Stimulated activated CD4-positive, alpha-beta T cell treated with anti-CD3 and anti-CD28 coated beads, Interleukin-2, amount 100 ng/mL, for 4 hours (primary cell): ENCODE measurements at places on chromosomes 16 and 17.
A peak's percentile ranks its signal among the peaks of the same experiment; 100 is the strongest.

GRCh38 chr16:69831212-69832123 lies 69.3 kb downstream of the WWP2 start:
- no peak for DNase-seq

GRCh38 chr17:4739122-4740024 lies at the start of the genes CXCL16 and ZMYND15:
CXCL16 (minus strand) TSS chr17:4739928; CDS start chr17:4739339, 589 bp downstream.
ZMYND15 (plus strand) TSS chr17:4739833; CDS start chr17:4740549, 716 bp downstream.
- peak; percentile 44 for DNase-seq

DNA sequence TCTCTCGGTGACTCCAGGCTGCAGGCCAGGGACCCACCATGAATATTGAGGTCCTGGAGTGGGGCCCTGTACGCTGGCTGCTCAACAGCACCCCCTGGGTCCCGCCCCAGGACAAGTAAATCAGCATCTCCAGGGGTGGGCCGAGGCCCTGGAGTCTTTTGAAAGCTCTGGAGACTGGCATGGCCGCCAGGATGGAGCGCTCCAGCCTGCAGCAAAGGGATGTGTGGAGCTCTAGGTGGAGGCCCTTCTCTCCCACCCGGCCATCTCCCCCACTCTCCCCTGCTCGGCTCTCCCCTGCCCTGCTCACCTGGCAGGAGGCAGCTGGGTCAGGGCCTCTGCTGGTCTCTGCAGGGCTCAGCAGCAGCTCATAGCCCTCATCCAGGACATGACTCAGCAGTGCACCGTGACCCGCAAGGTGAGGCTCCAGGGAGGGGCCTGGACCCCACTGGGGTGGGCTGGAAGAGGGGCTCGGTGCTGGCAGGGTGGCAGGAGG lies 16.6 kb downstream of the SGSH start:
- DNase-seq, result no peak

GRCh38 chr17:63138713-63139112 lies 172.7 kb downstream of the TANC2 start:
- no peak for DNase-seq

GRCh38 chr16:59510008-59510424 lies 775.9 kb upstream of the GOT2 start:
- DNase-seq, result no peak

GRCh38 chr17:60971515-60972369 lies 294.1 kb downstream of the BCAS3 start:
- DNase-seq, result peak; percentile 2

DNA sequence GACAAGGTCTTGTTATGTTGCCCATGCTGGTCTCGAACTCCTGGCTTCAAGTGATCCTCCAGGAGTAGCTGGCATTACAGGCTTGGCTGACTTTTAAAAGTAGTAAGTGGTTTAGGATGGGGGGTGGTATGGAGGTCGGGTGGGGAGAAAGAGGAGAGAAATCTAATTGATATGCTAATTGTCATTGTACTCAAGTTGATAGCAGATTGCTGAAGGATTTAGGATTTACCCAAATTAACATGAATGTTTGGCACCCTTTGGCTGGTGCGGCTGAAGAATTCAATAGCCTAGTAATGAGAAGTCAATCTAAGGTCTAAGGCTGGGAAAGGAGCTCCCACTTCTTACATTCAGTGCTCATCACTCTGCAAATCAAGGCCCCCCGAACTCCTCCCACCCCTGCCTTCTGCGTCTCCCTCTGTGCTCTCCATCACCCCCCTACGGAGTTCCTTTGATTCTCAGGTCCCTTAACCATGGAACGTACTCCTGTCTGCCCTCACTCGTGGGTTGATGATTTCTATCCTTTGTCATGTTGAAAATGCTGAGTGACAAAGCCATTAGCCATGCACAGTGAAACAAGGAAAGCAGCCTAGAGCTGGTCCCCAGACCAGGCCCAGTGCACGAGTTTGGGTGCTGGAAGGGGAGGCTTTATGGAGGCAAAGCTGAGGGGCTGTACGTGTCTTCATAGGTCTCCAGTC lies 17.3 kb downstream of the CDH13 start:
- no peak for DNase-seq

GRCh38 chr16:69741519-69741918 lies 13.2 kb downstream of the NOB1 start:
- no peak for DNase-seq

- DNase-seq, result no peak
Measured at GRCh38 chr17:12859520-12859919, 70.2 kb downstream of the ARHGAP44 start.

GRCh38 chr16:31734265-31734664 lies 139.3 kb upstream of the ZNF267 start:
- no peak for DNase-seq

DNA sequence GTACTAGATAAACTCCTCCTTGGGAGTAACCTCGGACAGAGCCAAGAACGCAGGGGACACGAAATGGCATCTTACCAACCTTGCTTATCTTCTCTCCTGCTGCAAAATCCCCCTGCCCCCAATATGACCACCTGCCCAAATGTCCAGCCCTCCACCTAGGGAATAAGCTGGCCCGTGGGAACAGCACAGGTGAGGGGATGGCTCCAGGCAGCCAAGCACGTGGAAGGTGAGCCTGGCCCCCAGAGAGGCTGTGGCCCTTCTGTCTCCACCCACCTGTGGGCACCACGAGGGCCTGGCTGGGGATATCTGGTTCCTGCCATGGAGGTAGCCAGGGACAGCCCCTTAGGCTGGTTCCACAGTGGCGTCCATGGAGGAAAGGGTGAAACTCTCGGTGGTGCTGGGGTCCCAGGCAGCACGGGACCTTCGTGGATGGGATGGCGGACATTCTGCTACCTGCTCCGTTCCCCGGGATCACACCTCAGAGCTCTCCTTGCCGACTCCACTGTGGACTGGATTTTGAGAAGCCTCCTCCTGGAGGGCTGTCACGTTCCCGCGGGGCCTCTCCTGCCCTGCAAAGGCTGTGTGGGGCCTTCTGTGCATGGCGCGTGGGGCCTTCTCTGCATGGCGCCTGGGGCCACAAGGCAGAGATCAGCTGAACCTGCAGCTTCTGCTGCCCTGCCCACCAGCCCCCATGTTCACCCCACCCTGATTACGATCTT lies 388.5 kb upstream of the TNRC6C start:
- DNase-seq, result no peak

DNA sequence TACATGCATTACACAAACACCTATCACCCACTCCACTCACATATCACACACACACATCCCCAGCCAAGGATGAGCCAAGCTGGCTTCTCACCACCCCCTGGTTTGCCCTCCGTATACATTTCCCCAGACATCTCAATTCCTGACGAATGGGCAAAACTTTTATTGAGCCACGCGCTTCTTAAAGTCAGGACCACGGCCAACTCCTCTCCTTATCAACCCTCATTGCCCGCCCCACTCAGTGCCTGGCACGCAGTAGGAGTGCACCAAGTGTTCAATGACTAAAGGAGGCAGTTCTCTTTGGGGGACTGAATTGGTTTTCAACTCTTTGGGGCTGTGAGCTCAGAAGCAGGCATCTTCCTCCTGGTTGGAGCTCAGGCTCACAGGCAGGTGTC lies 22.5 kb upstream of the C16orf78 start:
- no peak for DNase-seq

DNA sequence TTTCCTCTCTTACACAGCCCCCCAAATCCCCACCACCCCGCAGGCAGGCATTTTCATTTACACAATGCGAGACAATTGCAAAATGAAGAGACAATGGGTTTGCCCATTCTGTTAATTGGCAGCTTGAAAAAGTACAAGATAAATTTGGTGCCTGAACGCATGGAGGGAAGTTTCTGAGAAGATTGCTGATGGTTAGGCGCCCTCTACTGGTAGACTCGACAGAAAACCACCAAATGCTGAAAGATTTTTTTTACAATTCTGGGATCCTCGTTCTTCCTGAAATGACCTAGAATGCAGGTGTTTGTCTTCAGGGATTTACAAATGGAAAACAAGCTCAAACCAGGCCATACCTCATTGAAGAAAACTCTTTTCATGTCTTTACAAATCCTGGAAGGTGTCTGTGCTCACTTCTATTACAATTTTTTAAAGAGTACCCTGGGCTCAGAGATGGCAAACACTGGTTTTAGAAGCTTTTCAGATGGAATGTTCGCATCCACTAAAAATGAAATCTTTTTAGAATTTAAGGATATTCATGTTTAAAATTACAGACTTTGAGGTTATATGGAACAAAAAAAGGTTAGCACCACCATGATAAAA lies 338.5 kb downstream of the PMP22 start:
- DNase-seq, result peak; percentile 24

- no peak for DNase-seq
Measured at GRCh38 chr17:47803201-47803600, 18.4 kb downstream of the OSBPL7 start.

DNA sequence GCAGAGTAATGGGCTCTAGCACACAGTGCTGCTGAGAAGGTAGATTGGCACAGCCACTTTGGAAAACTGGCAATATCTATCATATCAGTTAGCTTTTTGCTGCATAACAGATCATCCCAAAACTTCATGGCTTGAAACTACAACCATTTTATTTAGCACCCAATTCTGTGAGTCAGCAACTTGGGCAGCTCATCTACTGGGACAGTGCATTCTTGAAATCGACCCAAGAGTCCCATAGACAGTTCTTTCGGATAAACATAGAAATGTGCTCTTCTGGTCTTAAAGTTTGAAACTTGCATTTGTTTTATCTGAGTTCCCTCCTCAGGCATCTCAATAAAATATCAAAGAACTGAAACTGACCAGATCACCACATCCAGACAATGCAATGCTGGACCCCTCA lies 76.7 kb downstream of the CEP112 start:
- no peak for DNase-seq

DNA sequence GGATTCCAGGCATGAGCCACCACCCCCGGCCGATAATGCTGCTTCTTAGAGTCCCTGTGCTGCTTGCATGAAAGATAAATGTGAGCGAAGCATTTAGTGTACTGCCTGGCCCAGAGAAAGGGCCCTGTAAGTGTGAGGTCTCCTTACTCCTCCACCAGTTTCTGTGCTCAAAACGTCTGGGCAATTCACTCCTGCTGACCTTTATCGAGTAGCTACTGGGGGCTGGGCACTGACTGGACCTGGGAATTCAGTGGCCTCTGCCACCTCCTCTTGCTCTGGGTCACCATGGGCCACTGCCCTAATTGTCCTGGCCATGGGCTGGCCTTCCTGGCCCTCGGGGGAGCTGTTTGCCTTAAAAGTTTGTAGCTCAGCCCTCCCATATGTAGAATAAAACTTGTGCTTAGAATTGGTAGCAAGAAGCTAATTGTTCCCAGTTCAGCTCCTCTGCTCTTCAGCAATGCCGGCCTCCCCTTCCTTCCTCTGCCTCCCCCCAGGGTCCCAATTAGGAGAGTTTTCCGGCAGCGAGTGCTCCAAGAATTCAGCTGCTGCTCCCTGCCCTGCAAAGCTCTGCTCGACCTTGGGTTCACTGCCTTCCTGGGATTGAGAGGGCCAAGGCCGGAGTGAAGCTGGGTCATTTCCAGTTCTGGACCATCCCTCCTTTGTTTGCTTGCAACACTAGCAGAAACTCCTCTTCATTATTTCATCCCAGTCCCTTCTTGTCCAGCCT lies 98.9 kb upstream of the CDC42EP4 start:
- DNase-seq, result no peak

DNA sequence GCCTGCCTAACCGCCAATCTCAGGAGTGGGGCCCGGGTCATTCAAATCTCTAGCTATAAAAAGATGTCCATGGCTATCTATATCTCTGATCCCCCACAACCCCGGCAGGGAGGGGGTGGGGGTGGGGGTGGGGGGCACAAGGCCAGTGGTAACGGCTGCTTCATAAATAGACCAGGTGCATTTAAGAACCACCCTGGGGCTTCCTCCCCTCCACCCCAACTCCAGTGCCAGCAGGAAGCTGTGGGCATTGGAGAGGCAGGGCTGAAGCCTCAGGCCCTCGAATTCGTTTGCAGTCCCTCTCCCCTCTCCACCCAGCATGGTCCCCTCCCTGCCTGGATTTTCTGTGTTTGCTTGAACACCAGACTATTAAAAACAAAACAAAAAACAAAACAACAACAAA lies 56.0 kb downstream of the RAP1GAP2 start:
- no peak for DNase-seq

GRCh38 chr16:89197033-89197632 lies 3.2 kb downstream of the SLC22A31 start:
- DNase-seq, result no peak

DNA sequence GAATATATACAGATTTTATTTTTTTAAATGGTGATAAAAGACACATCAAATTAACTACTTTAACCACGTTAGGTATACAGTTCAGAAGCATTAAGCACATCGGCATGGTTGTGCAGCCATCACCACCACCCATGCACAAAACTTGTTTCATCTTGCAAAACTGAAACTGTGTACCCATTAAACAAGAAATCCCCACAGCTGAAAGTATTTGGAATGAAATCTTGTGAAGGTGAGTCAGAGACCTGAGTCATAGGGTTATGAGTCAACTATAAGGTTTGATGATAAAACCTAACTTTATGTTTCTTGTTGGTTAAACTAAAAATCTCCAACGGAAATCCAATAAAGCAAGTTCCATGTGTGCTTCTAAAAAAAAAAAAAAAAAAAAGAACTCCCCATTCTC lies 561.6 kb upstream of the PSMD7 start:
- DNase-seq, result no peak

GRCh38 chr16:56783344-56783743 lies 53.4 kb downstream of the NUP93 start:
- DNase-seq, result no peak

- DNase-seq, result peak; percentile 40
Measured at GRCh38 chr17:57939797-57940196, 15.4 kb downstream of the CUEDC1 start.

DNA sequence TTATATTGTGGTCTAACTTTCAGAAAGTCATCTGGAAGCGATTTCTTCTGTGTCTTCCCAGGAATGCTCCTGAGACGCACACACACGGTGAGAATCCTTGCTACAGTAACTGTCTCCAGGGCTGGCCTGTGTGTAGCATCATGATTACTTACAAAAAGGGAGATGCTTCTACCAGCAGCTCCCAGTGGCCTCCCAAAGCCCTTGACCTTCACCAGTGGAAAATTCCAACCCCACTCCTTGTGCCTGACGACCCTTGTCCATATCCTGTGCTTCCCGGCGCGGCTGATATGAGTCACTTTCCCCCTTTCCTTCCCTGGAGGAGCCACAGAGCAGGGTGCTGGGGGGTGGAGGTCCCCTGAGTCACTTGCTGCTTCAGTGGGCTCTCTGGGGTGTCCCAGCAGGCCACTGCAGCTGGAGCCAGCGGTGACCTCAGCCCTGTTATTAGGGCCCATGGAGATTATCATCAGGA lies 22.1 kb upstream of the NAT9 start:
- no peak for DNase-seq

DNA sequence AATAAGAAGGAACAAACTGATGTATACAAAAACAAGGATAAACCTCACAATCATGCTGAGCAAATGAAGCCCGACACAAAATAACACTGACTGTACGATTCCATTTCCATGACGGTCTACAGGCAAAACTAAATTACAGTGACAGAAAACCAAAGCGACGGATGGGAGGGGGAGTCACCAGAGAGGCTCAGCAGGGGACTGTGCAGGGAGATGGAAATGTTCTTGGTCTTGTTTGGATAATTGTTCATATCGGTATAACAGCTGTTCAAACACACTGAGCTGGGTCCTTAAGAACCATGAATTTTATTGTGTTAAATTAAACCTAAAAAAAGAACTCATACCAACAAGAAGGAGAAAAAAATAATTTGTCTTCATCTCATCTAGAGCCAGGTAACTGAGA lies 97.8 kb downstream of the NXN start:
- DNase-seq, result no peak

- no peak for DNase-seq
Measured at GRCh38 chr17:66786107-66786506, 48.8 kb upstream of the CACNG5 start.
